Stimulated activated CD4-positive, alpha-beta T cell treated with anti-CD3 and anti-CD28 coated beads, Interleukin-1b, Interleukin-23, amount 100 ng/mL, for 48 hours (primary cell): ENCODE measurements at places on chromosomes 7 and 10.
A peak's percentile ranks its signal among the peaks of the same experiment; 100 is the strongest.

GRCh38 chr10:126417220-126417825 is 29.0 kb upstream of the ADAM12 start:
- no peak for DNase-seq

DNA sequence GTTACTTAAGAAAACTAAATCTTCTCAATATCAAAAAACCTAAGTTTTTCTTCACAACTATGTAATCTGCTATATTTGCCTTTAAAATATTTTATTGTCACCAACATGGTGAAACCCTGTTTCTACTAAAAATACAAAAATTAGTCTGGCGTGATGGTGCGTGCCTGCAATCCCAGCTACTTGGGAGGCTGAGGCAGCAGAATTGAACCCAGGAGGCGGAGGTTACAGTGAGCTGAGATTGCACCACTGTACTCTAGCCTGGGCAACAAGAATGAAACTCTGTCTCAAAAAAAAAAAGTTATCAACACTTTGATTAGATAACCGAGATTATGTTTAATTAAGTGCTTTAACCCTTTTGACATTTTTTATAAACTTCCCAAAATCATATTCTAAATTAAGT is 28.3 kb upstream of the CLDN4 start:
- no peak for DNase-seq

DNA sequence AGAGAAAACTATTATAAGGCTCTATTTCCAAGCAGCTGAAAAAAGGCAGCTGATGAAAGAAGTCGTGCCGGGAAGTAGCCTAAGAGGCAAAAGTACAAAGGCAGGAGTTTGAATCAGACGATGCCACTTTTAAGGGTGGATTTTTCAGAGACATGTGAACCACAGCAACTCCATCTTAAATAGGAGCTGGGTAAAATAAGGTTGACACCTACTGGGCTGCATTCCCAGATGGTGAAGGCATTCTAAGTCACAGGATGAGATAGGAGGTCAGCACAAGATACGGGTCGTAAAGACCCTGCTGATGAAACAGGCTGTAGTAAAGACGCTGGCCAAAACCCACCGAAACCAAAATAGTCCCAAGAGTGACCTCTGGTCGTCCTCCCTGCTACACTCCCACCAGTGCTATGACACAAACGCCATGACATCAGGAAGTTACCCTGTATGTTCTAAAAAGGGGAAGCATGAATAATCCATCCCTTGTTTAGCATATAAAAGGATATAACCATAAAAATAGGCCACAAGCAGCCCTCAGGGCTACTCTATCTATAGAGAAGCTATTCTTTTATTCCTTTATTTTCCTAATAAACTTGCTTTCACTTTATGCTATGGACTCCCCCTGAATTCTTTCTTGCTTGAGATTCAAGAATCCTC is 45.5 kb upstream of the PRSS1 start:
- DNase-seq, result no peak

- no peak for DNase-seq
These were observed 36.7 kb downstream of the WAC start for GRCh38 chr10:28569506-28570159.

- DNase-seq, result peak; percentile 58
These were observed 728 bp downstream of the CAV2 start for GRCh38 chr7:116500078-116500853.

DNA sequence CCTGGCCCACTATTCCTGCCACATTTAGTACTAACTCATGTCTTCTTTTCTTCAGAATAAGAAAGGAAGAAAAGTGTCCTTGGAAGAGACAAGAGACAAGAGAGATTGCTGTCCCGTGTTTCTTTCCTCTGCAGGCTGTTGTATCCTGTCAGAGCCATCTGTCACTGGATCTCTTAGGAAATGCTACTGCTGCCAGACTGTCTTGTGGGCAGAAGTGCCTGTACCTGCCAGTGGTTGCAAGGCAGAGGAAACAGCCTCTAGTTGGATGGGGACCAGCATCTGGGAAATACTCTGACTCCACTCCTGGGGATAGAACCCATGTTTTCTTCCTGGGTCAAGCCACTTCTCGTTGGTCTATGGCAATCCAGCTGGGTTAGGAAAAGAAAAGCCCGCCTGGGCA is 16.7 kb upstream of the MAP3K8 start:
- no peak for DNase-seq

GRCh38 chr10:14826076-14826829 is 11.6 kb downstream of the CDNF start:
- no peak for DNase-seq

- DNase-seq, result no peak
These were observed 24.0 kb downstream of the SLC25A13 start for GRCh38 chr7:96297876-96298275.

DNA sequence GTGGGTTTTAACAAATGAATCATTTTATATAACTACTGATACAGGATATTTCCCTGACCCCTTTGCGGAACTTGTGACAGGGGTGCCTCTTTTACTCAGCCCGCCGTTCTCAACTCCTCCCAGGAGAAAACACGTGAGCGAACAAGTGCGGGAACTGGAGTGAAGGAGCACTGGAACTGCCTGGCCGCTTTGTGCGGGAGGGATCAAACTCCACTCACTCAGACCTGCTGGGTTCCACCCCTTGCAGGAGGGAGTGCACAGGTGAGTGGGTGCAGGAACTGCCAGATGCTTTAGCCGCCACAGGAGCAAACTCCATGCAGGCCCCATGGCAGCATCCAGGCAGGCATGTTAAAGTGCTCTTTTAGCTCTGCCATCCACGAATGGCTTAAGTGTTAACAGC is 513.4 kb upstream of the GRM3 start:
- DNase-seq, result no peak
